GM12892 (cell line): ENCODE measurements at places on chromosomes 4 and X.

DNA sequence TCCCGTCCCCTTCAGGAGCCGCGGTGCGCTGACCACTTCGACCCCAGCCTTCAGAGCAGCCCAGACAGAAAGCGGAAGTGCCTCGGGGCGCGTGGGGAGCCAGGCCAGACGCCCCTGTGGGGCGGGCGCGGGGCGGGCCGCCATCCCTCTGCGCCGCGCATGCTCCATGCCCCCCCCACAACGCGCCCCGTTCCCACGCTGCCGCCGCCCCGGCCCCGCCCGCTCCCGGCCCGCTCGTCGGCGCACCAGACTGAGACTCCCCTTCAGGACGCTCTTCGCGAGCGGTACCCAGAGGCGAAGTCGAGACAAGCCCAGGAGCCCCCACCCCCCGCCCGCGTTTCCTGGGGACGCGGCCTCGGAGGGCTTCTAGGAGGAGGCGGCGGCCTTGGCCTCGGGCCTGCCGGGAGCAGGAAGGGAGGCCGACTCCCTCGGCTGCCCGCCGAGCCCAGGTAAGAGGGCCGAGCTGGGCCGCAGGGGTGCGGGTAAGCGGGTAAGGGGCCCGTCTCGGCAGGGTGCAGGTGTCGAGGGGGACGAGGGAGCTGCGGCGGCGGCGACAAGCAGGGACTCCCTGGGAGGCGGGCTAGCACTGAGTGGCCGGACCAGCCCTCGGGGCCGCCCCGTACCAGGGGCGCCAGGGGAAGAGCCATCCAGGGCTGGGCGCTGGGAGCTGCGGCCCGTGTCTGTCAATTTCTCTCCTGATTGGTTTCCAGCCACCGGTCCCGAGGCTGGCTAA, at the start of gene ZFP92:
Gene ZFP92 (plus strand): TSS at position 218 of the 733 bp plus-strand sequence. CDS start 6,851 bp downstream, outside the sequence.
- DNase-seq, result peak; percentile 69

- DNase-seq, result no peak
Observed at GRCh38 chrX:140505421-140506337, 810 bp upstream of the SOX3 start.

GRCh38 chr4:60953826-60954225, 246.3 kb upstream of the ADGRL3 start:
- no peak for DNase-seq

DNA sequence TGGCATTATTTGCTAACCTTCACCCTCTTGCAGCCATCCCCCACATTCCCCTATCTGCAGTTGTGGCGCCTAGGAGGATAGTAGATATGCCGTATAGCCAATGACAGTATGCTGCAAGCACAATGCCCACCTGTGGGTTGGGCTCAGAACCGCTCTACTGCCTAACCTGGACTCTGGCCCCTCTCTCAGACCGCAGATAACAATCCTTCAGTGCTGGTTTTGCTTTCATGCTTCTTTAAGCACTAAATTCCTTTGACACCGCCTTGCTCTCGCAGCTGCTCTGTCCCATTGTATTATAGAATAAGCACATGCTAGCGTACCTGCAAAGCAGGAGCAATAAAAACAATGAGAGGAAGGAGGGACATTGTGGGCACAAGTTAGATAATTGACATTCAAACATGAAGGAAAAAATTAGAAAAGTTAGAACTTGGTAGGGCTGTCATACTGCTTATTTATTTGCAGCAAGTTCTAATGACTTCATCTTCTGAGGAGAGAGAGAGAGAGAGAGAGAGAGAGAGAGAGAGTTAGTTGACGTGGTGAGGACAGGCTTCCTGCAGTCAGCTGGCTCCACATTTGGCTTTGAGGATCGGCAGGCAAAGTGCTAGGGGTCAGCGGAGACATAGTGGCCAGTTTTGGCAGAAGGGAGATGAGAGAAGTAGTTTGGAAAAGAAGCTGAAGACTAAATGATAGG, 55.8 kb downstream of the WWC2 start:
- DNase-seq, result no peak

GRCh38 chr4:81449015-81449414, 22.7 kb downstream of the RASGEF1B start:
- DNase-seq, result no peak

- DNase-seq, result no peak
Observed at GRCh38 chr4:622996-623913, 2.1 kb upstream of the PDE6B start.
